CD4-positive, CD25-positive, alpha-beta regulatory T cell (primary cell): ENCODE measurements at places on chromosomes 3 and 15.

DNA sequence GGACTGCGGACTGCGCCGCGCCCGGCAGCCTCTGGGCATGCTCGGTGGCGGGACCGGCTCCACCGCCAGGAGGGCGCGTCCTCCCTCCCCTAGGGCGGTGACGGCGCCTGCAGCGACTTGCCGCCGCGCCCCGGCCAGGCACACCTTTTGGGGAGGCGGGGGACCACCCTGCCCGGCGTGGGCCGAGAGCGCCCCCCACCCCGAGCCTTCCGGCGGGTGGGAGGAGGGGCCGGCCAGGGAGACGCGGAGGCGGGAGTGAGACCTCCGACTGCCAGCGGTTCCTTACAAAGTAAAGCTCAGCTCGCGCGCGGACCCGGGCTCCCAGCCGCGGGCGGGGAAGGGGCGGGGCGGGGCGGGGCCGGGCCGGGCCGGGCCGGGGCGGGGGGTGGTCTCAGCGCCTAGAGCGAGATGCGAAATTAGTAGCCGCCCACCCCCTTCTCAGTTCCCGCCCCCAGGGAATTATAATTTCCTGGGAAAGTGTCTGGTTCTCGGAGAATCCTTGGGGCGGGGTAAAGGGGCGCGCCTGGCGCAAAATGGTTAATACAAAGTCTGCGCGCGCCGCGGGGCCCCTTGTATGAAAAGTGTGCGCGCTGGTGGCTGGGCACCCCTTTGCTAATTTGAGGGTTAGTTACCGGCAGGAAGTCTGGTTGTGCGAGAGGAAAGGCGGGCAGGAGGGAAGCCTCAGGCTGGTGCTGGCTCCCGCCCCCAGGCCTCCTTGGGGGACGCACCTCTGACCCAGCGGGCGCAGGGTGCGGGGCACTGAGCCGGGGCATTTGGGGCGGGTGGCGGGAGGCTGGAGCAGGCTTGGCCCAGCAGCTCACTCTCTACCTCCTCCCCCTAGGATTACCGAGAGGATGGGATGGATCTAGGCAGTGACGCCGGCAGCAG, 224.8 kb upstream of the IL12A start:
- DNase-seq: no peak

- no peak for DNase-seq
Measured at GRCh38 chr3:187172929-187173328, 24.4 kb upstream of the RTP1 start.

GRCh38 chr3:150124142-150124541, 153.4 kb upstream of the PFN2 start:
- no peak for DNase-seq

DNA sequence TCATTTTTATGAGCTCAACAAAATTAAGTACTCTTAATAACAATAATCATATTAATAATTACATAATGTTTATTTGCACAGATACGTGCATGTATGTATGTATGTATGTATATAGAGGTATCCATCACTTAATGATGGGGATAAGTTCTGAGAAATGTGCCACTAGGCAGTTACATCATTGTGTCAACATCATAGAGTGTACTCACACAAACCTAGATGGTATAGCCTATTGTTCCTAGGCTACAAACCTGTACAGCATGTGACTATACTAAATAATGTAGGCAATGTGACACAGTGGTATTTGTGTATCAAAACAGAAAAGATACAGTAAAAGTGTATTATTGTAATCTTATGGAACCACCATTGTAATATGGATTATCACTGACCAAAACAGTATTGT, 874.7 kb upstream of the GBE1 start:
- DNase-seq: no peak

- DNase-seq: no peak
Measured at GRCh38 chr15:80404761-80405553, 775 bp downstream of the ARNT2 start.

- no peak for DNase-seq
Measured at GRCh38 chr3:193828477-193828876, 235.5 kb downstream of the OPA1 start.

- no peak for DNase-seq
Measured at GRCh38 chr3:88713233-88713691, 394.2 kb upstream of the EPHA3 start.

DNA sequence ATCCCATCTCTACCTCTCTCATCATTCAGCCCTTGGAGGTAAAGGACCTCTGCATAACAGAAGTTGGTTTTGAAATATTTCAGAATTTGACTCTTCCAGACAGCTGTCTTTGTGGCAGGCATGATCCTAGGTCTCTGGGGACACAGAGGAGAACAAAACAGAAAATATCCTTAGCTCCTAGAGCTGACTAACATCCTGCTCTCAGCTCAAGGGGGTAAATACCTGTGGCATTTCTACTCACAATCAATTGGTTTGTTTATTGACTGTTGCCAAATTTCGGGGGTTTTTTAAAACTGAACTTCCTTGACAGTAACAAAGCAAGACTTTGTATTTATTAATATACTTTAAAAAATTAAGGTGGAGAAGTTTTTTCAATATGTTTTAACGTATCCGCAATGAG, 78.8 kb downstream of the EOMES start:
- DNase-seq: no peak

GRCh38 chr3:179898024-179898423, 138.7 kb downstream of the PEX5L start:
- DNase-seq: no peak

GRCh38 chr3:166889241-166889640, 490.9 kb downstream of the ZBBX start:
- DNase-seq: no peak

DNA sequence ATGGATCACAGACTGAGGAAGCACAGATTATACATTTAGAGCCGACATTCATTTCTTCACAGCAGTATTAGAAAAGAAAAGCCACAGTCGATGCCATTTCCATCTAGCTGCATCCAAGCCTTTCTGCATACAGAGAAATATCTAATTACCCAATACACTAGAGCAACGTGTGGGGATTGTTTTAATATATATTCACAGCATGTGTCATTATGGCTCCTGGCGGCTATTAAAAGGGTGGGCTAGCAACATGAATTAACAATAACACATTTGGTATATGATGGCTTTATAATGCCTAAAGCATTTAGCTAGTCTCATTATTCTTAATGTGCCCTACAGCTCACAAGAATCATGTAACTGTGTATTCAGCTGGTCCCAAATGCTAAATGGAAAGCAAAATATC, 1030.5 kb downstream of the FHIT start:
- no peak for DNase-seq

DNA sequence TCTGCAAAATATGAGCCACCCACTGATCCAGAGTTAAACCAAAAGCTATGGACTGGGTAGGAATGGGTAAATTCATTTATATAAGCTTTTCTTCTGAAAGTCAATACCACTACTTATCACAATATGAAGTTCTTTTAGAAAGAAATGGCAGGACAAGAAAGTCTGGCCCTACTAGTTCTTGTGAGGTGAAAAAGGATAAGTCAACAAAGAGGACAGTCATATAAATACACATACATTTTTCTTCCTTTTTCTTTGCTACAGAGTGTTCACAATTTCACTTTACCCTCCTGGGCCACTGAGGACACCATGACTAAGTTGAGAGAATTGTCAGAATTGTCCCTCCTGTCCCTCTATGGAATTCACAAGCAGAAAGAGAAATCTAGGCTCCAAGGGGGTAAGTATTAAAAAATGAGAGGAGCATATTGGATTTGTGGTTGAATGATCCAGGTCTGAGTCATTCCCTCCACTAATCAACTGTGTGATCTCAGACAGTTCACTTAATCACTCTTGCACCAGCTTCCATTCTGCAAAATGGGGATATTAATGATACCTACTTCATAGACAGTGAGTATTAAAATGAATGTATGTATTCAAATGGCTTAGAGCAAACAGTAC, 27.6 kb downstream of the ACP3 start:
- DNase-seq: no peak
